ENCODE measurements at places on chromosomes 7 and 10.

DNA sequence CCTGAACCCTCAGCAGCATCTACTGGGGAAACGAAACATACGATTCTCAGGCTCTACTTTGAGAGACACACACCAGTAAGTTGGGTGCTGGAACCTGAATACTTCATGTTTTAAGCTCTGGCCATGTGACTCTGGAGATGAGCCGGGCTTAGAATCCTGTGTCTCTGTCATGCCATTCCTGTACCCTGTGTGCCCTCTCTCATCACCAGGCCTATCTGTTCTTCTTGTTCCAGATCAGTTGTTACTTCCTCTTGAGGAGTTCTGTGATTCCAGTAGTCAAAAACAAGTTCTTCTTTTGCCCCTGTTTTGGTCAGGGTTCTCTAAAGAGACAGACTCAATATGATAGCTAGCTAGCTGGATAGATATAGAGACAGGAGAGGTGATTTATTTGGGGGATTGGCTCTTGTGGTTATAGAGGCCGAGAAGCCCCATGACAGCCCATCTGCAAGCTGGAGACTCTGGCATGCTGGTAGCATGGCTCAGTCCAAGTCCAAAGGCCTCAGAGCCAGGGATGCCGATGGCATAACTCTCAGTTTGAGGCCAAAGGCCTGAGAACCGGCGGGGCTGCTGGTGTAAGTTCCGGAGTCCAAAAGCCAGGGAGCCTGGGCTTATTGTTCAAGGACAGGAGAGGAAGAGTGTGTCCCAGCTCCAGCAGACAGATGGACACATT lies 54.3 kb downstream of the CHN2 start:
- no peak for DNase-seq

GRCh38 chr7:13794581-13794980 lies 194.9 kb downstream of the ETV1 start:
- DNase-seq, result no peak

GRCh38 chr10:96176985-96177384 lies 46.9 kb downstream of the ZNF518A start:
- DNase-seq, result no peak

- DNase-seq, result peak; percentile 89
These were observed 10.4 kb downstream of the STMP1 start for GRCh38 chr7:135672560-135673359.

DNA sequence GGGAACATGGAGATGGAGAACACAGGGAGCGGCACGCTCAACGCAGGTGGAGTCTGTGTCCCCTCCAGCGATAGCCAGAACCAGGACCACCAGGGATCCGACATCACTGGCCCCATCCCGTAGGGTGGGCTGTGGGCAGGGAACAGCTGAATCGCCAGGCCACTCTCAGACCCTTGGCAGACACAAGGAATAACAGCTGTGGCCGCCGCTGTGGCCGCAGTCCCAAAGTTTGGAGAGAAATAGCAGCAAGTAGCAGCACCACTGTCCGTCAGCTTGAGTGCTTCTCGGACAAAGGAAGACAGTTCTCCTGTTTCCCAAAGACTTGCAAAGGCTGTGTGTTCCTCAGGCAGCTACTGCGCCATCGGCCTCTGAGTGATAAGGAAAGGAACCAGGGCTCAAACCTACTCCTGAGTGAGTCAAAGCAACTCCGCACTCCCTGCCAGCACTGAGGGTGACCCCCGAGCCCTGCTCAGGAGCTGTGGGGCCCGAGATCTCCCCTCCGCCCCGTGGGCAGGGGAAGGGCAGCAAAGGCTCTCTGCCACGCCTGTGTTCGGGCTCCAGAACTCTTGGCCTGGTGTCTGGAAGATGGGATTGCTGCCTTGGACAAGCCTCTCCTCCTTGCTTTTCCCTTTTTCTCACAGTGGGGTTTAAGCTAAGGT lies 82.3 kb upstream of the FAM20C start:
- DNase-seq, result no peak

- DNase-seq, result no peak
These were observed 151.3 kb upstream of the BMPER start for GRCh38 chr7:33753881-33754525.

- DNase-seq, result peak; percentile 44
These were observed 20.4 kb upstream of the ST8SIA6 start for GRCh38 chr10:17474595-17475323.

GRCh38 chr7:20519645-20520044 lies 95.8 kb upstream of the ABCB5 start:
- no peak for DNase-seq

All from foreskin fibroblast (primary cell).